Myocyte (in vitro differentiated cells): ENCODE measurements at places on chromosomes 3 and 15. TPM values are rescaled to one million over a fixed set of nuclear protein-coding genes. Genes with fewer than 3 reads are reported as not detected.
A peak's percentile ranks its signal among the peaks of the same experiment; 100 is the strongest.

EFCAB12 gene
- 0.35 TPM in 1 of 2 replicates, not detected in the other for total RNA-seq

WDR49 gene
- total RNA-seq: 0.62 TPM in 1 of 2 replicates, not detected in the other

ROPN1 gene
- not detected in 2 replicates for total RNA-seq

- DNase-seq: no peak
Measured at GRCh38 chr15:44729408-44730127, 6.8 kb upstream of the TRIM69 start.

GRCh38 chr3:33385423-33385822 is 54.8 kb downstream of the UBP1 start:
- DNase-seq: no peak

DNA sequence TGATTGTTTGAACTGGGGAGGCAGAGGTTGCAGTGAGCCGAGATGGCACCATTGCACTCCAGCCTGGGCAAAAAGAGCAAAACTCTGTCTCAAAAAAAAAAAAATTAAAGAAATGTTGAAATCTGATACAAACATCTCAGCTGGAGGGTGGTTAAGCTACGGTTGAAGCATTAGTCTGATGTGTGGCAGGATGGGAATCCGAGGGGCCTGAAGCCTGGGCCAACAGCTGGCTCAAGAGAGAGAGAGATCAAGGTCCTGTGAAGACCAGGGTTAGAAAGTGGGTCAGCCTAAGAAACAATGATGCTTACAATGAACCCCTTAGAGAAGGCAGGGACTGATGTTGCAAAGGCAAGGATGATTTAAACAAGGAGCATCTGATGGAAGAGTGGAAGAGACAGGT is 69.8 kb downstream of the CD200R1L start:
- peak; percentile 64 for DNase-seq

GRCh38 chr3:186996356-186996755 is 66.0 kb downstream of the ST6GAL1 start:
- DNase-seq: no peak
